Stimulated activated CD8-positive, alpha-beta memory T cell treated with anti-CD3 and anti-CD28 coated beads, Interleukin-12 subunit alpha, Interleukin-12 subunit beta, amount 100 ng/mL, for 1 hour (primary cell): ENCODE measurements at places on chromosomes 16 and 17.

GRCh38 chr16:67666032-67666551, 458 bp downstream of the ENKD1 start:
- DNase-seq, result no peak

DNA sequence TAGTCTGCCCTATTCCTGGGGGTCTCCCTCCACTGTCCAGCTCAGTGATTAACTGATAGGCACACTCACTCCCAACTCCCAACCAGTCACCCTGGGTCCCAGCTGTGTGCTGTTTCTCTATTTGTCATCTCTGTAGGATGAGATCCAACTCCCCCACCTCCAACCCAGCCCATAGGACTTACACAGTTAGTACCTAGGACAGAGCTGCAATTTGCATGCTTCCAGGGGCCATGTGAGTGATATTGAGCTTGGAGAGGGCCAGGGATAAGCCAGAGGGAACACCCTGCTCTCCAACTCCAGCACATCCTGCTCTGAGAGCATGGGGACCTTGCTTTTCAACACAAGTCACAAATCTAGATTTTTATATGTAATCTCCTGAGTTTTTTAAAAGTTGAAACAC, 8.8 kb downstream of the C17orf113 start:
- no peak for DNase-seq

DNA sequence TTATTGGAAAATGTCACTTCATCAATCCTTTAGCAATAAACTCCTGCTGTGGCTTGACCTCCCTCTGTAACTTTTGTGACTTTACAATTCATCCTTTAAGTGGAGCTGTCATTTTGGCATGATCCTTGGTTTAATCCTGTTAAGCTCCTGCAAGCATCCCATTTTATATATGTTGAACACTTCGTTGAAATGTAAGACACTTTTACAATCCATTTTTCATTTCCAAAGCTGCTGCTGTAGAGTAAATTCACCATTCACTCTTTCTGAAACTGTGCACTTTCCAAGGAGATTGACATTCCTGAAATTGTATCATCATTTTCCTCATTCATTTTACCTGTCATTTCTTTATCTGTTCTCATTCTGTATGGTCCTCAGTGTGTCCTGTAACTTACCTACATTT, 1003.2 kb upstream of the GOT2 start:
- no peak for DNase-seq

DNA sequence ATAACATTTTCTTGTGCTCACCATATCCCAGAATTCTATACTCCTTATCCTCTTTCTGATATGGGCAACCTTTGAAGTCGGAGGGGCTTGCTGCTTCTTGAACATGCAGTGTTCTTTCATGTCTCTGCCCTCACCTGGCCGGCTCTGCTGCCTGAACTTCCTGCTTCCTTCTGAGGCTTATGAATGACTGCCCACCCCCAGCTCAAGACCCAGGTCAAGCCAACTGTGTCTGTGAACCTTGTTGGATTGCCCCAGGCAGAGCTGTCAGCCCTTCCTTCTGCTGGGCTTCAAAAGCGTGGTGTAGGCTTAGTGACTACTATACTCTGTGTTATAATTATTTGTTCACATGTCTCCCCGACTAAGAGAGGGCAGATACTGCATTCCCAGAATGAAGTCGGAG, 506.5 kb downstream of the HS3ST4 start:
- no peak for DNase-seq

DNA sequence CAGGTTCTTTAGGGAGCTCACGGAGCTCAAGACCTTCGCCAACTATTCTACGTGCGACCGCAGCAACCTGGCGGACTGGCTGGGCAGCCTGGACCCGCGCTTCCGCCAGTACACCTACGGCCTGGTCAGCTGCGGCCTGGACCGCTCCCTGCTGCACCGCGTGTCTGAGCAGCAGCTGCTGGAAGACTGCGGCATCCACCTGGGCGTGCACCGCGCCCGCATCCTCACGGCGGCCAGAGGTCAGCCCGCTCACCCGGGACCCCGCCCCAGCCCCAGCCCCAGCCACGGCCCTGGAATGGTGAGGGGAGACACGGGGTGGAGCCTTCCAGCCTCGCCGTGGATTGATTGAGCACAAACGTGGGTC, 13.5 kb downstream of the SARM1 start:
- DNase-seq, result no peak
